ENCODE measurements at places on chromosomes 7 and 10. TPM values are rescaled to one million over a fixed set of nuclear protein-coding genes. Genes with fewer than 3 reads are reported as not detected.

The LRRC18 gene
- total RNA-seq: not detected

The GJD4 gene
- not detected for total RNA-seq

The C10orf62 gene
- 0.35 TPM for total RNA-seq

- no peak for DNase-seq
Measured at GRCh38 chr7:56538541-56539429, 422.6 kb upstream of the NUPR2 start.

DNA sequence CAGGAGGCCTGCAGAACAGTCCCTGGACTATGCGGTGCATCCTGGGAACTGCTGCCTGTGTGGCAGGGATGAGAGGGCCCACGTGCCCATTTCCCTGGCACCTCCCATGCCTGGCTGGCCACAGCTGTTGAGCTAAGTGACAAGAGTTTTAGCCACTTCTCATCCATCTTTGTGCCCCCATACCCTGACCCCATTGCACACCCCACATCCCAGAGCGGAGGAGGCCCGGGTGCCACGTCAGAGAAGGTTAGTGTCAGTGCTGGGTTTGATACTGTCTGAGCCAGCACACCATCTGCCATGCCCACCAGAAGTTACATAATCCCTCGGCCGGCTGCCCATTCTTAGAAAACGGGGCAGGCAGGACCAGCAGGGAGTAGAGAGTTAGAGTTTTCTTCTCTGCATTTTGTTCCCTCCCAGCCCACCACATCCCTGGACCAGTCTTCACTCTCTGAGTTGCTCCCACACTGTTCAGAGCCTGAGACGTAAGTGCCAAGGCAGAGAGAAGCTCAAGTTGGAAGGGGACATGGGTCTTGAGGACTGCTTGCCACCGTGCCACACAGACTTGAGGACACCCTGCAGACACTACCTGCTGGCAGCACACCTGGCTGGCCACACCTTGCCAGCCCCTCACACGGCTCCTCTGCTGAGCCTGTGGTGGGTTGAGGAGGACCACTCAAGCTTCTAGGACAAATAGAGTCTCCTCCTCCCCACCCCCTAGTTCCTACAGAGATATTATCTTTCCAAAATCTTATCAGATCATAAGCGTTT lies 13.1 kb downstream of the UNC5B start:
- no peak for DNase-seq

DNA sequence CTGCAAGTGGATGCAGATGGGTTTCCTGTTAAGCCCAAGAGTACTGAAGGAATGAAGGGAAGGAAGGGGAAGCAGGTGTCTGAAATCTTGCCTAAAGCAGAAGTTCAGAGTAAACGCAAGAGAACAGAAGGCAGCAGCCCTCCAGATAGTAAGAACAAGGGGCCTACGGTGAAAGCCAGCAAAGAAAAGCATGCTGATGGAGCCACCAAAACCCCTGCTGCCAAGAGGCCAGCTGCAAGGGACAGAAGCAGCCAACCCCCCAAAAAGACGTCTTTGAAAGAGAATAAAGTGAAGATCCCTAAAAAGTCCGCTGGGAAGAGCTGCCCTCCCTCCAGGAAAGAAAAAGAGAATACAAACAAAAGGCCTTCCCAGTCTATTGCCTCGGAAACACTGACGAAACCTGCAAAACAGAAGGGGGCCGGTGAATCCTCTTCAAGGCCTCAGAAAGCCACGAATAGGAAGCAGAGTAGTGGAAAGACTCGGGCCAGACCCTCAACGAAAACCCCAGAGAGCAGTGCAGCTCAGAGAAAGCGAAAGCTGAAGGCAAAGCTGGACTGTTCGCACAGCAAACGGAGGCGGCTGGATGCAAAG lies 152.5 kb downstream of the LCOR start:
- no peak for DNase-seq

DNA sequence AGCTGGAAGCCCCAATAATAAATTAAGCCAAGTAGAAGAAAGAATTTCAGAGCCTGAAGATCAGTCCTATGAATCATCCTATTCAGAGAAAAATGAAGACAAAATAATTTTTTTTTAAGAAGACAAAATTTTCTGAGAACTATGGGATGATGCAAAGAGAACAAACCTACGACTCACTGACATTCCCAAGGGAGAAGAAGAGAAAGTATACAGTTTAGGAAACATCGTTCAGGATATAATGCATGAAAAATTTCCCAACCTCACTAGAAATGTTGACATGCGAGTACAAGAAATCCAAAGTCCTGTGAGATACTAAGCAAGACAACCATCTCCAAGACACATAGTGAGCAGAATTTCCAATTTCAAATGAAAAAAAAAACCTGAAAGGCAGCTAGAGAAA lies 150.5 kb downstream of the THSD7A start:
- no peak for DNase-seq

DNA sequence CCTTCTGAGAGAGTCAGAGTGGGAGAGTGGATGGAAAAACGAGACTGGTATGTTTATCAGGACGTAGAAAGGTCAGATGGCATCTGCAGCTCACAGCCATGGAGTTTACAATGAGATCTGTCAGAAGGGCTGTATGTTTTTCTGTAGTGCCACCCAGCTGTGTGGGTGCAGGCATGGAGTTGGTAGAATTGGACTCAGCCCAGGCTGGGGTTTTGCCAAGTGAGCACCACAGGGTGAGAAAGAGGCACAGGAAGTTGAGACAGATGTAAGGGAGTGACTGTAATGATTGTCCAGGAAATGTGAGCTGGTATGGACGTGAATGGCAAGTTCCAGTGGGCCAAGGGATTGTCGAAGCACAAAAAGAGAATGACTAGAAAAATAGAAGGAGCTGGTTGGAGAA lies 9.1 kb upstream of the ZYX start:
- DNase-seq: peak; percentile 70

DNA sequence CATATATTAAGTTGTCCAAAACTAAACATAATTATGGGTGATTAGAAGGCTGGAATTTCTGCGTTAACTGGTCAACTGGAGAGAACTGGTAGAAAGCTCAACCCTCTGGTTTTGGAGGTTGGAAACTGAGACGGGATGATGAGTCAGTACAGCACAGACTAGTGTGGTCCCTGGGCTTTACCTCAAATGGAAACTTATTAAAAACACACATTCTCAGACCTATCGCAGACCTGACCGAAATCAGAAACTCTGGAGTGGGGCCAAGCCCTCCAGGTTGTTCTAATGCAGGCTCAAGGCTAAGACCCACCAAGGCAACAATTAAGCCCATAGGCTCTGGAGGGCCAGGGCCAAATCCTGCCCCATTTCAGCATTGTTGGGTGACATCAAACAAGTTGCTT lies 136.9 kb downstream of the KCNMA1 start:
- no peak for DNase-seq

GRCh38 chr10:133260895-133261725 lies 15.6 kb downstream of the ADAM8 start:
- peak; percentile 79 for DNase-seq

DNA sequence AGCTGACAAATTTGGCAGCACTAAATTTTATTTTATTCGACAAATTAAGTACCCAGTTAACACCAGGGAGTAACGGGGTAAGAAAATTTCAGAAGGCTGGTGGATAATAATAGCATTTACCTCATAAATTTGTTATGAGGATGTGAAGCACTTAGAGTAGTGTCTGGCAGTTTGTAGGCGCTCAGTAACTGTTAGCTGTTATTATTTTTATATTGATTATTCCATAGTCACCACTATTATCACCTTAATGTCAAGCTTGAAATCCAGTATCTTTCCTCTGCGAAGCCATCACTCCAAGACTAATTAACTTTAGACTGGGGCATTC lies 563 bp upstream of the COA1 start:
- DNase-seq: no peak

- DNase-seq: no peak
Measured at GRCh38 chr10:47038881-47039561, 127.8 kb downstream of the PTPN20 start.

DNA sequence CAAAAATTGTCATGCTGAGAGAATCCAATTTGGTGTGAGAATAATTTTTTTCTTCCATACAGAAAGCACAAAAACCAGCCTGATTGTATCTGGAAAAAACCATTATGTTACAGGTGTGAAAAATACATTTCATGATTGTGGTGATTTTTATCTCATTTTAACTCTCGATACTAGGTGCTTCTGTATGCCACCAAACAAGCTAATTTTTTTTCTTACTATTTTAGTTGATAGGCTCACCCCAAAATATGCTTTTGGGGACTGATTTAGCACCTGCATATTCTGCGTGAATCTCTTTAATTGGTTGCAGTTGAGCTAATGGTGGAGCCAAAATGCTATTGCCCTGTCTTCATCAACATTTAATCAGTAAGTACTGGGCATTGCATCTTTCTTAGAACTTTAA lies 1.9 kb downstream of the DMTF1 start:
- no peak for DNase-seq
